ENCODE measurements at places on chromosomes 6 and 20.

DNA sequence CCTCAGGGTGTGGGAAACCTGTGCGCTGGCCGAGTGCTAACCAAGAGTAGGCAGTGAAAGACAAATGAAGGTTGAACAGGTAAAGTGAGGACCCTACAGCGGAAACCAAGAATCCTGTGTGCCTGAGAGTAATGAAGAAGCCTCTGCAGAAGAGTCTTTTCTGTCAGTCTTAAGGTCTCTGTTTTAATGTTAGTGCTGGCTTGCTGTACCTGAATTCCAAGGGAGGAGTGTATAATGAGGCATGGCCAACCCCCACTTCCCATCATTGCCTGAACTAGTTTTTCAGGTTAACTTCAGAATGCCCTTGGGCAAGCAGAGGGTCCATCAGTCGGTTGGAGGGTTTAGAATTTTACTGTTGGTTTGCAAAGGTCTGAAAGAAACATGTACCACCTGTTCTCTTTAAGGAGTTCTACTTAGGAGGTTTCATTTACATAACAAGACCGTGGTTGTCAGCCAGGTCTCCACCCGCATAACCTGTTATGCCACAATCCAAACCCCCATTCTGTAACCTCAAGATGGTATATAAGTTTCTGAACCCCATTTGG lies 589 bp upstream of the PDCD2 start:
- no peak for DNase-seq

GRCh38 chr6:17224056-17224455 lies 57.1 kb upstream of the RBM24 start:
- DNase-seq = no peak

- DNase-seq = no peak
These were observed 117.7 kb upstream of the CCDC28A start for GRCh38 chr6:138655828-138656227.

DNA sequence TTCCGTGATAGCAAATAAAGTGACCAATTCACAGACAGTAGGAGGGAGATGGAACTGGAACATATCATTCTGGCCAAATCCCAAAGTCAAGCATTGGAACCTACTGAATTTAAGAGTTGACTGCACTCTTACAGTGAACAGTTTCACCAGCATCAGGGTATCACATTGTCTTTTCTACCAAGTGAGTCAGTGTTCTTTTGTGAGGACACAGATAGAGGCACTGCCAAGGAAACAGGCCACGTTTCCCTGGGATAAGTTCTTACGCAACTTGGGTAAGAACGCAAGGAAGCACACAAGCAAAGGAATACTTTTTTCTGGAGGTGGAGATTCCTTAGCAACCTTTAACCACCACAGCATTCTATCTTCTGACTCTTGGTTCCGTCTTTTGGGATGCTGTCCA lies 28.6 kb upstream of the ENPP5 start:
- DNase-seq = no peak

- no peak for DNase-seq
These were observed 108.6 kb downstream of the CHD6 start for GRCh38 chr20:41509316-41510200.

- DNase-seq = no peak
These were observed 8.8 kb upstream of the BTN3A3 start for GRCh38 chr6:26431258-26432172.

DNA sequence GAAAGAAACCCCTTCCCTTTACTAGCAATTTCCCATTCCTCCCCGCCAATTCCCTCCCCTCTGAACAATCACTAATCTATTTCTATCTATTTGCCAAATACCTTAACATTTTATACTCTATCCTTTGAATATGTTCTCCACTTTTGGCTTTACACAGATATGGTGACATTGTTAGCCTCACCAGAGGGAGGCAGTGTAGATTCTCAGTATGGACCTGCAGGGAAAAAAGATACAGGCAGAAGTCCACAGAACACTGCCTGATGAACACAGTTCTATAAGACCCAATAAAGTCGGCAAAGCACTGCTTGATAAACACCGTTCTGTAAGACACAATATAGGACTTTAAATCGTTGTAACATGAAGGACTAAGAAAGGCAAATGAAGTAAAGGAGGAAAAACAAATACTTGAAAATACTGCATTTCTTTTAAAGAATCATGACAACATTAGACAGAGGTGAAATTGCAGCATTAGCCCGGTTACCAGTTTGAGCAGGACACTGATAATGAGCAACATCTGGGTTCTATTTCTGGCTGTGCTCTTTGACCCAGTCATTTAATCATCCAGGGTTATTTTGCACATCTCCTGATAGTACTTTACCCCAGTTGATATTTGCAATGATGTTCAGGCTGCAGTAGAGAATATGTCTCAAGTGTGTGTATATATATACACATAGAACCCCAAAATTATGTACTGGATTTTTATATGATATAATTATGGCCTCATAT lies 296.8 kb downstream of the UTRN start:
- no peak for DNase-seq

DNA sequence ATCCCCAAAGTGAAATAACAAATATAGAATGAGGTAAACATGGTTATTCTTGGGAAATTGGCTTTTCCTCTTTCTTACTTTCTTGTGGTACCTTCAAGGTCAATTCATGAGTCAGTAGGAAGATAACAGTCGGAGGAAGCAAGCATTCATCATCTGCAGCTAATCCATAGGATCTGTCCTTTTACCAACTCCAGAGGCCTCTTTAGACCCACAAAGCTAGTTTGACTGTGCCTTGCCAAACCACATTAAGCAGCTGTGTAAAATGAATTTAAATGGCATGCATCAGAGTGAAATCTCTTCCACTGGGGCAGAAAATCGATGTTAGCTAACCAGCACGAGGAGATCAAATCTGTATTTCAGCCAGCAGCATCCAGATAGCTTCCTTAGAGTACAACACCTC lies 171.3 kb downstream of the TMEM242 start:
- DNase-seq = no peak

- DNase-seq = no peak
These were observed 27.4 kb upstream of the SIM1 start for GRCh38 chr6:100491952-100492670.

DNA sequence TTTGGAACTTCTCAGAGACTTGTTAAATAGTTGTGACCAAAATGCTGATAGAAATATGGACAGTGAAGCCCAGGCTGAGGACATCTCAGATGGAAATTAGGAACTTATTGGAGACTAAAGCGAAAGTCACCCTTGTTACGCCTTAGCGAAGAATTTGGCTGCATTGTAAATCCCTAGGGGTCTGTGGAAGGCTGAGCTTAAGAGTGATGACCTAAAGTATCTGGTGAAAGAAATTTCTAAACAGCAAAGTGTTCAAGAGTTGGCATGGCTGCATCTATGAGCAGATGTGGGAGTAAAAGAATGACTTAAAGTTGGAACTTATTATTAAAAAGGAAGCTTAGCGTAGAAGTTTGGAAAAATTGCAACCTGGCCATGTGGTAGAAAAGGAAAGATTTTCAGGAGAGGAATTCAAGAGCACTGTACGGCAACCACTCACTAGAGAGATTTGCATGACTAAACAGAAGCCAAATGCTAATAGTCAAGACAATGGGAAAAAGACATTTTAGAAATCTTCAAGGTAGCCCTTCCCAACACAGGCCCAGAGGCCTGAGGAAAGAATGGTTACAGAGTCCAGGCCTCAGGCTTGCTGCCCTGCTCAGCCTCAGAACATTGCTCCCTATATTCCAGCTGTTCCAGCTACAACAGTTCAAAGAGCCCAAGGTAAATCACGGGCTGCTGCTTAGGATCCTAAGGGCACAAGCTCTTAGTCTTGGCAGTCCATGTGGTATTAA lies 61.6 kb upstream of the TNFRSF21 start:
- no peak for DNase-seq

- no peak for DNase-seq
These were observed 47.2 kb downstream of the CHD6 start for GRCh38 chr20:41571006-41571405.

- DNase-seq = no peak
These were observed 2.2 kb downstream of the DLGAP4 start for GRCh38 chr20:36308353-36308752.

DNA sequence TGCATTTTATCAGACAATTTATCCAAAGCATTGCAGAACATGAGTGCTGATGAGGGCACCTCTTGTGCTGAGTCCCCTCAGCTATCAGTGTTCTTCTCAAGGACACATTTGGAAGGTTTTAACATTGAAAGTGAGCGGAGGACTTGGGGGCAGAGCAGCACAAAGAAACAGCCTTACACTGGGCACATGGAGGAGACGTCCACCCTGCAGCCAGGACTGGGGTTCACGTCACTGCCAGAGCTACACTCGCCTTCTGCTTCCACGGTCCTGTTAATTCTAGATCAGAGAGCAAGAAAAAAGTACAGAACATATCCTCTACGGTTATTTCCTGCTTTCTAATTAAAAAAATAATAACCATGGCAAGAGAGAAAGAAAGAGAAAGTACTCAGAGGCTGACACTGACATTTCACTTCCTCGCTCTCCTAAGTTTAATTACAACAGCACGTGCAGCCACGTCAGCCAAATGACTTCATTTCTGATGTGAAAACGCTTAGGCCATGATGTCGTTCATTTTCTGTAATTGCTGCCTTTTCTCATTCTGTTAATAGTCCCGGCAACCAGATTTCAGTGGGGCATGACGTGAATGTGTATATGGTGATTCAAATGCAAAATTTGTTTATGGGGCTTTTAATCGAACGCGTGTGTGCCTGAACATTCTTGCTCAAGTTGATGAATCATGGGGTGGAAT lies 5.1 kb downstream of the PRND start:
- DNase-seq = no peak

DNA sequence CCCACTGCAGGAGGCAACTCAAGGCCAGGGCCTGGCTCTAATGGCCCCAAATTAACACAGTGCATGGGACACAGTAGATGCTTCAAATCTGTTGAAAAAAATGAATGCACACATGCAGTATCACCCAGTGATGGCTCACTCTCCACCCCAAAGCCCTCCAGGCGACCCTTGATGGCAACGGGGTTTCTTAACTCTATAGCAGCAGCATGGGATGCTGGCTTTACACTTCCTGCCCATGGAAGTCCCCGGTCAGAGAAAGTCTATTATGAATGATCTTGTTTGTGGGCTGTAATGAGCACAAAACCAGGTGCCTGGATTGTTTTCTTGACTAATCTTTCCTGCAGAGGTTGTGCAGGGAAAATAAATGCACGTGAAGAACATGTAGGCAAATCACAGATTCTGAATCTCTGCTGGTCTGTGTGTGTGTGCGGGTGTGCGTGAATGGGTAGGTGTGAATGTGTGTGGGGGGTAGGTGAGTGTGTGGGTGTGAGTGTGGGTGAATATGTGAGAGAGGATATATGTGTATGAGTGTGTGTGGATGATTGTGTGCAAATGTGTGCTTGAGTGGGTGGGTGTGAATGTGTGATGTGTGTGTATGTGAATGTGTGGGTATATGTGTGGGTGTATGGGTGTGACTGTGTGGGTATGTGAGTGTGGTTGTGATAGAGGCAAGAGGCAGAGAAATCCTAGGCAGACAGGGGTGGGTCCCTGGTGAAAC lies 60.1 kb upstream of the MLN start:
- DNase-seq = no peak

- no peak for DNase-seq
These were observed 105.4 kb downstream of the NCOA3 start for GRCh38 chr20:47606983-47607613.

- no peak for DNase-seq
These were observed 6.9 kb upstream of the RPS6KA2 start for GRCh38 chr6:166633732-166634535.

GRCh38 chr6:39361657-39362486 lies 39.4 kb upstream of the KCNK16 start:
- DNase-seq = peak; percentile 84

DNA sequence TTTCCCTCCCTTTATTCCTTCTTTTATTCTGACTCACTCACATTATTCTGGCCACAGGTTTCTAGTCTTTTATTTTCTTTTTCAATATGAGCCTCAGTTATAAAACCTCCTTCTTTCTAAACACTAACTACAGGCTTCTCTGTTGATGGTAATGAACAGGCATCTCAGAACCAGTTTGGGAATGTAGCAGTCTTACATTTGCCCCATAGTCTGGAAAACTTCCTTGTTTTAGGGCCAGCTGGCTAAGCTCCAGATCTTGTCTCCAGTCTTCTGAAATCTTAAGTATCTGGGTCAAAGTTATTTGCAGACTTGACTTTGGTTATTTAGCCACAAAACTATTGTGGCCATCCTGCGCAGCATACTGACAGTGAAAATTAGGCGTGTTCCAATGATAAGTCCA lies 97.0 kb upstream of the MAN1A1 start:
- no peak for DNase-seq

DNA sequence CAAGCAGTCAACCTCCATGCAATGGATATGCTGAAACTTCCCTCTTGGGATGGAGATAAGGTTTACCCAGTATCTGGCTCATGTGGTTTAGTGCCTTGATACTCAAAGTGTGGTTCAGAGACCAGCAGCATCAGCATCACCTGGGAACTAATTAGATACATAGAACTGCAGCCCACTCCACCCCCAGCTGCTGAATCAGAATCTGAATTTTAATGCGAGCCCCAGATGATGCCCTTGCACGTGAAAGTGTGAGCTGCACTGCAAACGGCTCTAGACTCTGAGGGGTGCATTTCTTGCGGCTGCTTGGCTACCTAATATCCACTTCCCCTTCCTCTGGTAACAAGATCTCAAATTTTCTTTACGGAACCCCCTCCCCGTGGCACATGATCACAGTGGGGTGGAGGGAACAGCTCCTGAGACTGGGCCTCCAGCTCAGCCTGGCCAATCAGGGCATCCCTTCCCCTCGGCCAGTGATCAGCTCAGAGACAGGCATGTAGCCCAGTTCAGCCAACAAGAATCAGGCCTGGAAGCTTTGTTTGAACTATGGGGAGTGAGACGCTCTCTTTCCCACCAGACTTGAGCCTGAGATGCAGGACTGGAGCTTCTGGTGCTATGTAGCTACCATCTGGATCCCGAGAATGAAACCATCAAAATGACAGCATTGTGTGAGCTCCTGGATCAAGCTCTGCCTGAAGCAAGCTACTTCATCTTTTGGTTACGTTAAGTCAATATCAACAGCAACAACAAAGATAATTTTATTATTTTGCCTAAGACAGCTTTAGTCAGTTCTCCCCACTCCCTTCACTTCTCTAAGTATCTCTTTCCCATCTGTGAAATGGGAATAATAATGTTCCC lies 12.8 kb downstream of the KCNK15 start:
- no peak for DNase-seq

DNA sequence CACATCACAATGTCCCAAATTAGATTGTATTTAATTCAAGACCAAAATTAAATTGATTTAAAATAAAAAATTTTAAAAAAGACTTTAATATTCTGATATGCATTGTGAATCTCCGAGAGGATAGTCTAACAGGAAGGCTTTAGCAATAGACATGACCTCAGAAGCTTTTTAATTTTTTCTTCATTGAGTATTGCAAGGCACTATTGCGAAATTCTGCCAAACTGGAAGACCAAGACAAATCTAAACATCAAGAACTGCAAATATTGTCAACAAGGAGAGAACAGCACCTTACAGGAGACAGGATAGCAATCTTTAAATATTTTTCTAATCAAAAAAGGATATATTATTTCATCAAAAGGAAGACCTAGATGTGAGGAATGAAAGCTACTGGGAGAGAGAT lies 56.9 kb downstream of the BMP5 start:
- no peak for DNase-seq
